ENCODE measurements at places on chromosomes 4 and X.
A peak's percentile ranks its signal among the peaks of the same experiment; 100 is the strongest.

DNA sequence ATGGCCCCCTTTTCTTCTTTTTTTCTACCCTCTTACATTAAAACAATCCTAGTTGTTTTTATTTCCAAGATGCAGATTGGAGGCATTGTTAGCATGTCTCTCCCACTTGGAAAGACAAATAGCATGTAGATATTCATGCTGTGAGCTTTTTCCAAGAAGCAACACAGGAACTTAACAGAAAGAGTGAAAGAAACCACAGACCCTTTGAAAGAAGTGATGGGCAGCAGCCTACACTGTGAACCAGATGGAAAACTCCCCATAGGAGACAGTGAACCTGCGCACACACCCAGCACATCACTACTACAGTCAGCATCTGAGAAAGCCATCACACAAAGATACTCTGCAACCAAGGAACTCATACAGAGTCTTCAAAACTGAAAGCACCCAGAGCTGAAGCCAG, 17.8 kb downstream of the CT47C1 start:
- DNase-seq, result no peak

GRCh38 chr4:7964459-7964858, 24.8 kb upstream of the AFAP1 start:
- DNase-seq, result no peak

DNA sequence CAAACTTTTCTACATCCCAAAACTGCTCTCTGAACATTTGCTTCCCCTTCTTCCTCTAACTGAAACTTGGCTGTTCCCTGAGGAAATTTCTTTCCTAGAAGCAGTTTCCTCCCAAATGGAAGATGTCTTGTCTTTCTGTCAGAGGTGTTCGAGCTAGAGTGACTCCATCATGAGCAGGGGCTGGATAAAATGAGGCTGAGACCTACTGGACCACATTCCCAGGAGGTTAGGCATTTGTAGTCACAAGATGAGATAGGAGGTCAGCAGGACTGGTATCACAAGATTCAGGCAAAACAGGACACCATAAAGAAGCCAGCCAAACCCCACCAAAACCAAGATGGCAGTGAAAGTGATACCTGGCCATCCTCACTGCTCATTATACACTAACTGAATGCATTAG, 35.8 kb upstream of the PGRMC2 start:
- no peak for DNase-seq

DNA sequence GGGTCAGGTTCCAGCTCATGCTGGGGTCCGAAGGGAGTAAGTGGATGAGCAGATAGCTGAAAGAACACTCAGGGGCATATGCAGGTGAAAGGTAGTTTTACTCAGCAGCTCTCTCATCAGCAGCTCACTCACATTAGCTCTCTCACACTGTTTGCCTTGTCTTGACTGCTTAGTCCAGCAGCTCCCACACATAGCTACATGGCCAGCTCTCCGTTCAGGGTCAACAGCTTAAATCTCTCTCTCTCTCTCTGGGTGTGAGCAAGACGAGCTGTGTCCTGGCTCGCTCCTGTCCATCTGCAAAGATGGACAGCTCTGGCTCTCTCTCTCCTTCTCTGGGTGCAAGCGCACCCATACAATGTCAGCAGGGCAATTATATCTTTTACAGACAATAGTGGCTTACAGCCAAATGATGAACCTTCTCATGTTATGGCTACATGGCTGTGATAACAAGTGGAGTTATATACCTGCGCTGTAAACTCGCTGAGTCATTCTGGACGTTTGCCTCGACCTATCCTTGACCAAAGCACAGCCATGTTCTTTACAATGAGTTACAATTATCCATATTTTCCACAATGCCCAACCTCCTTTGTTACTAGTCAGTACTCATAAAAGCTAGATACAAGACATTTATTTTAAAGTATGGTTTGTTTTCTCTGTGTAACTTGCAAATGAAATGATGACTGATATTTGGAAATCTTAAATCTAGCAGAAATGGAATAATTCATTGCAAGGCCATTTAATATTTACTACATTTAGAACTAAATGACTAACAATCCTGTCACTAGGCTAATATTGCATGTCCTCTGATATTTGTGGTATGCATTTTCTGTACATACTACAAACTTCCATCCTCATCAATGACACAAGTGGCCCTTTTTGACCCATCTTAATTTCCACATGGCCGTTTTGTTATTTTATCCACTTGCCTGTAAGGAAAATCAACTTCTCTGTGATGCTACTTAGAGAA, 9.3 kb downstream of the PAPSS1 start:
- DNase-seq, result peak; percentile 13

GRCh38 chr4:95293014-95293413, 255.8 kb downstream of the UNC5C start:
- no peak for DNase-seq

DNA sequence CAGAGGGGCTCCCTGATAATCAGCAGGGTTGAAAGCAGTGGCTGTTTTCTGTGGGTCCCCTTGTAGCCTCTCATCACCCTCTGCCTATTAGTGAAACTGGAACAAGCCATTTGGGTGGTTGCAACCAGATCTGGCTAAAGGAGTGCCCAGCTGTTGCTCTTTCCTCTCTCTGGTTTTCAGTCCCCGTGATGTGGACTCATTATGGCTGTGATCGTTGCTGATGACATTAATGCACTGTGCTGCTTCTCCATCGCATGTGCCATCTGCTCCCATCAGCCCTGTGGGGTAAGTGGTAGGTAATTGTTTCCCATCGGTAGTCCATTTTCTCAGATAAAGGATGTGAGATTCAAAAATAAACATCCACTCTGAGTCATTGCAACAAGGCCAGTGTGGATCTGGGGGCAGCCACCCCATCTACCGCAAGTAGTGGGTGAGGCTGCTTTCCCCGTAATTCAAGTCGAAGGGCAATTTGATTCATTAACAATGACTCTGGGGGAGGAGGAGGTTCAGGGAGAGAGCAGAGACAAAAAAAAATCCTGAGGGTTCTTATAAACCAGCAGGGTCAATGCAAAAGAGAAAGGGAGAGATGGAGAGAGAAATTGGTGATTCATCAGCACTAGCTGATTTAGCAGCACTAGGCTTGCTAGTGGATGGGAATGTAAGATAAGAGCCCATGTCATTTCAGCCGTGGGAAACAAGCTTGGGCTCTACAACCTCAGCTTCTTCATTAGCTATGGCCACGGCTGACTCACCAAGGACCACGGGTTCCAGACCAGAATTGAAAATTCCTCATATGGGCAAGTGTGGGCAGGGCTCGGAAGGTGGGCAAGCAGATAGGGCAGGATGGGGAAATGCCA, 357.8 kb downstream of the MID1IP1 start:
- DNase-seq, result peak; percentile 72

- DNase-seq, result no peak
Observed at GRCh38 chrX:39749135-39749534, 348.6 kb downstream of the BCOR start.

DNA sequence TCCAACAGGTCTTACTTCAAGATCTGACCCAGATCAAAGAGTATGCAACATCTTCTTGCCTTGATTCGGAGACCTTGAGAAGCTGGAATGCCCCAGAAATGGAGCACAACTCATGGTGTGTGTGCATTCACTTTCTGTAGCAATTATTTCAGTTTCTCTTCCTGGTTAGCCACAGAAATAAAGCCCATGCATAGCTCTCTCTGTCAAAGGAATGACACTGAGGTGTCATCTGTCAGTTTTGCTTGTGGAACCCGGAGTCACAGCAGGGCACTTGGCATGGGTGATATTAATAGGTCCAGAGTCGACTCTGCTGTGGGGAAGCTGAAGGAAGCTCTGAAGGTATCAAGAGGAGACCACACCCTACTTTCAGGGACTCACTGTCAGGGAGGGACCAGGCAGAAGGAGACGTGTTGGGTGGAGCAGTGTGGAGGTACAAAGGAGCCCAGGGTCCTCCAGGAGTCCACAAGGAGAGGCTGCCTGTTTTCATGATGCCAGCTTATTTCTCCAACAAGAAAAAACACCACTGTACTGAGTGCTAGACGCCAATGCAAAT, 10.7 kb downstream of the CLNK start:
- no peak for DNase-seq

DNA sequence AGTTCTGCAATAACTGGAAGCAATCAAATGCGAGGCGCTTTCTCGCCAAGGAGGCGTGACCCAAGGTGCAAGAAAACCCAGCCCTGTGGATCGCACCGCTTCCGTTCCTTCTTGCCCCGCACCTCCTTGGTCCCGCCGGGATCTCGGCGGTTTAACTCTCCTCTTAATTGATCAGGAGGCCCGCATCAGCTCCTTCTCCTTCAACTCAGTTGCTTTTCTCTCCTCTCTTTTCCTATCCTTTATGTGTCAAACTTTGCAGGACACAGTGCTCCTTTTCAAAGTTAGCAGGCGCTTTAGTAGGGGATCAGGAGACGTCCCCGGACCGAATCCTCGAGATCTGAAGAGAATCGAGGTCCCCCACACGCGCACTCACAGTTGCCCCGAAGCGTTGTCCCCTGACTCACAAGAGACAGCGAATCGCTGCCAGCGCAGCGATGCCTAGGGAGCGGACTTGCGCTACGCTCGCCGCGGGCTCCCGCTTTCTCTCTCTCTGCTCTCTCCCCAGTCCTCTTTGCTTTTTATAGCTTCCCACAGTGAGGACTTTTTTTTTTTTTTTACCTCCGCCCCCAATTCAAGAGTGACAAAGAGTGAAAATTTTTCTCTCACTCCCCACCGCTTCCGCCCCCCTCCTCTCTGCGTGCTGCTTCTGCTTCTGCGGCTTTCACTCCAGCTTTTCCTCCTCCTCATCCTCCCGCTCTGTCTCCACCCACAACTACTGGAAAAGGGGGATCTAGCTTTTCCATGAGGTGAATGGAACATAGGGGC, at the start of gene DKK2:
DKK2 (minus strand) TSS at position 495 of the 765 bp plus-strand sequence. CDS start 722 bp downstream, outside the sequence.
- no peak for DNase-seq

DNA sequence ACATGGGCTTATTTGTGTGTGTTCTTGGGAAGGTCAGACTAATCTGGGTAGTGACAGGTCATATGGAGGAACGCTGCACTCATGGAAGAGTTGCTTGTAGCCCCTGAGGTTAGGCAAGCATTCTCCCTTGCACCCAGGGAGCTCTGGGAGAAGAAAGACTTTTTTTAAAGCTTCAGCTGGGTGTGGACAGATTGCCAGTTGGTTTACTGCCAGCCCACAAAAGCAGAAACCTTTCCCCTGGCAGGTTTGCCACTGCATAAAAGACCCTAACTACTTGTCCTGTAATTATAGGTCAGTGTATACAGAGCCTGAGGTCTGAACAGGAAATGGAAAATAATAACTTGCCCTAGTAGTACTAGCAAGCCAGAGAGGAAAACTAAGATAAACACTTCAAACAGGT, 7.4 kb upstream of the NFKB1 start:
- DNase-seq, result no peak

DNA sequence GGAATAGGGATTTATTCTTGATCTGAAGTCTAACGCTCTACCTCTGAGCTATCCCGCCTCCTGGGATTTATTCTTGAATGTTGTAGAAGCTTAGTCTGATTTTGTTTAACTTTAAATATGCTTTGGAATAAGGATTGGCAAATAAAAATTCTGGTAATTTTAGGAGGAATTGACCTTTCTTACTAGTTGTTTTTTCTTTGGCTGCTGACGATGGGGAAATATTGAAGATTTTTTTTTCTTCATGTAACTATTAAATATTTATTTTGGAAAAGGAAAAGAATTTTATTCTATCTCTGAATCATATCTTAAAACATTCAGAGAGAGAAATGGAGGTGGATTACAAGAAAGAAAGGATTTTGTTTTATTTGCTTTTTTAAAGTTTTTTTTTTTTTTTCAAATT, 122.9 kb downstream of the PDLIM5 start:
- no peak for DNase-seq

DNA sequence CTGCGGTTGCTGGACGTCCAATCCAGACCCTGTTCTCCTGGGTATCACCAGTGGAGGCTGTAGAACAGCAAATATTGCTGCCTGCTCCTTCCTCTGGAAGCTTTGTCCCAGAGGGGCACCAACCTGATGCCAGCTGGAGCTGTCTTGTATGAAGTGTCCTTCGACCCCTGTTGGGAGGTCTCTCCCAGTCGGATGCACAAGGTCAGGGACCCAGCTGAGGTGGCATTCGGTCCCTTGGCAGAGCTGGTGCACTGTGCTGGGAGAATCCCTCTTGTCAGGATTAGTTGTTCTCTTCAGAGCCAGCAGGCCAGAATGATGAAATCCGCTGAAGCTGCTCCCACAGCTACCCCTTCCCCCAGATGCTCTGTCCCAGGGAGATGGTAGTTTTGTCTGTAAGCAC, 110.3 kb upstream of the ZXDB start:
- no peak for DNase-seq

DNA sequence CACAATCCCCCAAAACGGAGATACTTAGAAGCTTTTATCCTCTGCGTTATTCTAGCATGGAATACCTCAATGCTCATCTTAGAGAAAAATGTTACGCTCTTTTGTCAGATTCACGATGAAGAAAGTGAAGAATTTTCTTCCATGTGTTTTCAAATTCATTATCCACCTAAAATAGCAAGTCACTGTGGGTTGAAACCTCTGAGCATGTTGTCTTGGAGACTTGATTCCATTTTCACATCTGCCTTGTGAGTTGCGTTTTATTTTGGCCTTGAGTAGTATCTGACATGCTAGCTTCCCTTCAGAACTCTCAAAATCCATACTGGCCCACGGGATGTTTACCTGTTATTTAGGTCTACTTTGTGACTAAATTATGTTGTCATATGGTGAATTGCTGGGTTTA, 66.3 kb downstream of the C4orf46 start:
- DNase-seq, result no peak

GRCh38 chr4:75229806-75230570, 284.2 kb downstream of the RCHY1 start:
- DNase-seq, result no peak
